SHP77 treated with DMSO at 0.1 percent for 48 hours (cell line): ENCODE measurements at places on chromosomes 16 and 17.

- DNase-seq, result no peak
Observed at GRCh38 chr17:65062171-65062915, 5.8 kb upstream of the GNA13 start.

DNA sequence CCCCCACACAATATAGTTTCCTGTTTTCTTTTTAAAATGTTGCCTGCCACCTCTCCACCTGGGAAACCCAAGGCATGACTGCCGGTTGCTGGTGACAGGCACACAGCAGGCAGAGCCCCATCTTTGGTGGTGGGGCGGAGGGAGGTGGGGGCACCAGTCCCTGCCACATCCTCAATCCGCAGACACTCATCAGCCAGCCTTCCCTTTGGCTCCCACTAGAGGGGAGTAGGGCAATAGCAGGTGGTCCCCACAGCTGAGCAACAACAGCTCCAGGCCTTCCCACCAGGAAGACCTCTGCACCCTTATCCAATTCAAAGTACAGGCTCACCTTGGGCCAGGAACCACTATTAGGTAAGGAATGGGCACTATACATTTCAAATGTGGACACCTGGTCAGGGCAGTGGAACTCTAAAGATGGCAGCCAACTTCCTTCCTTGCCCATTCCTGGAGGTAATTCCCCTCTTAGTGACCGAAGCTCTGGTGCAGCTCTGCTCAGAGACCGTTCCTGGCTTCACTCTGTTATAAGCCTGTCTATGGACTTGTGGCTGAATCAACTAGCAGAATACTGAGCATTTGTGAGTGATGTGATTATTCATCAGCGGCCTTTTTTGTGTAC lies 13.9 kb downstream of the RECQL5 start:
- DNase-seq, result no peak

GRCh38 chr17:45289301-45290268 lies 27.2 kb downstream of the MAP3K14 start:
- no peak for DNase-seq

- DNase-seq, result no peak
Observed at GRCh38 chr17:6376931-6377361, 58.0 kb downstream of the AIPL1 start.

DNA sequence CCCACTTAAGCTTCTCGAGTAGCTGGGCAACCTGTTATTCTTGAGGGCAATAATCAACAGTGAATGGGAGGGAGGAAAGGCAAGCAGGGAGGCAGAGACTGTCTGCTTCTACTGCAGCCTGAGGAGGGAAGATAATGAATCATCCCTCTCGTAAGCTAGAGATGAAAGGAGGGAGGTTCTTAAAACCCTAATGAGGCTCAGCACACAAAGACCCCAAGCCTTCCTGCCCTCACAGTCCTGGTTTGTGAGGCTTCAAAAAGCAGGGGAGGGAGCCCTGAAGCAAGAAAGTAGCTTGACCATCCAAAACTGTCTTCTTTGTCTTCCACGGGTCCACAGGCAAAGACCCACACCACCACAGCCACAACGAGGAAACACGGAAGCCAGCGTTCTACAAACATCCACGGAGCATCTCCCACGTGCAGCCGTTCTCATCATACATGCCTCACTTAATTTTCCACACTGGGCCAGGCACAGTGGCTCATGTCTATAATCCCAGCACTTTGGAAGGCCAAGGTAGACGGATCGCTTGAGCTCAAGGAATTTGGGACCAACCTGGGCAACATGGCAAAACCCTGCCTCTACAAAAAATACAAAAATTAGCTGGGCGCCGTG lies 1.8 kb downstream of the PIK3R5 start:
- DNase-seq, result no peak
